ENCODE measurements at places on chromosomes 4 and X.

DNA sequence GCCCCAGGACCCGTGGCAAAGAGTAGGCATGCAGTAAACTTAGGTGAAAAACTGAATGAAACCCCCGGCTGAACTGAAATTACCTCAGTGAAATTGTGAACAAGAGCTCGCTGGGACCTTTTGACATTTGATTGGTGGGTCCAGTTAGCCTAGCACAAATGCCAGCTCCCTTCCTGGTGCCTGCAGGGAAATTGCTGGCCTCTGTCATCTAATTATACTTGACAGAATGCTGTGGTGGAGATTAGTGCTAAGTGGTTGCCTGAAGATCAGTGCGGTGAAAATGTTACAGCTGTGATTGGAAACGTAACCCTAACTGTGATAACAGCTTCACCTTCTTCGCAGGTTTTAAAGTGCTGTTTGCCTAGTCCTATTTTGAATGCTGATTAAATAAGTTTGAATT is 43.0 kb downstream of the ADD1 start:
- no peak for DNase-seq

- DNase-seq: no peak
Observed at GRCh38 chr4:20432088-20432487, 180.4 kb downstream of the SLIT2 start.

GRCh38 chrX:132266583-132267355 is 47.5 kb upstream of the RAP2C start:
- no peak for DNase-seq

- peak; percentile 51 for DNase-seq
Observed at GRCh38 chrX:34300871-34301270, 168.8 kb upstream of the FAM47A start.

- DNase-seq: peak; percentile 25
Observed at GRCh38 chrX:40099055-40099958, 1.5 kb upstream of the BCOR start.

- DNase-seq: no peak
Observed at GRCh38 chr4:153488006-153488891, 22.1 kb downstream of the TMEM131L start.

DNA sequence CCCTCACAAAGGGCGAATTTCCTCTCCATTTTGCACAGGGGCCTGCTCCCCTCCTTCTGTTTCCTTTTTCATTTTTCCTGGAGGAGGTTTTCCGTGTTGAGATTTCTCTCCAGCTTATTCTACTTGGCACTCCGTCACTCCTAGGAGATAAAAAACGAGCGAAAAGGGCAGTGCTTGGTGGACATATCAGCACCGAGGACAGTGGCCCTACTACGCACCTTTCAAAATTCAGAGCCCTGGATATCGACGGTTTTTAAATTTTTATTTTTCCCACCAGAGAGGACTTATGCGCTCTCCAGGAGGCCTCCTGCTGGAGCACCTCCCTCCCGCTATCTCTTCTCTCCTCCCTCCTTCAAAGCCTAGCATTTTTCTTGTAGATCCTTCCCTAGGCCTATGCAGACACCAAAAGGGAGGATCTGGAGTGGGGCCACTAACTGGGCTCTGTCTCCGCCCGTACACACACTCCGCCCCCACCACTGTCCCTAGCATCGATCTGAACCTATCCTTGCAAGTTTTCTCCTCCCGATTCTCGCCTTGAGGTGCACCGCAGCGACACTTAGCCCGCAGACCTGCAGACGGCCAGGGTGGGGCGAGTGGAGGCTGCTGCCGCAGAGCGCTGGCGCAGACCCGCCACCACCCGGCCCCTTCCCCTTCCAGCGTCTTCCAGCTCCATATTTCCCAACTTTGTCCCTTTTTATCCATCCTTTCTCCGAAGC is 8.5 kb upstream of the TCEAL9 start:
- DNase-seq: no peak

GRCh38 chr4:528296-528695 is 29.3 kb downstream of the PIGG start:
- no peak for DNase-seq

- no peak for DNase-seq
Observed at GRCh38 chr4:165060938-165061337, 7.3 kb downstream of the TRIM75 start.

DNA sequence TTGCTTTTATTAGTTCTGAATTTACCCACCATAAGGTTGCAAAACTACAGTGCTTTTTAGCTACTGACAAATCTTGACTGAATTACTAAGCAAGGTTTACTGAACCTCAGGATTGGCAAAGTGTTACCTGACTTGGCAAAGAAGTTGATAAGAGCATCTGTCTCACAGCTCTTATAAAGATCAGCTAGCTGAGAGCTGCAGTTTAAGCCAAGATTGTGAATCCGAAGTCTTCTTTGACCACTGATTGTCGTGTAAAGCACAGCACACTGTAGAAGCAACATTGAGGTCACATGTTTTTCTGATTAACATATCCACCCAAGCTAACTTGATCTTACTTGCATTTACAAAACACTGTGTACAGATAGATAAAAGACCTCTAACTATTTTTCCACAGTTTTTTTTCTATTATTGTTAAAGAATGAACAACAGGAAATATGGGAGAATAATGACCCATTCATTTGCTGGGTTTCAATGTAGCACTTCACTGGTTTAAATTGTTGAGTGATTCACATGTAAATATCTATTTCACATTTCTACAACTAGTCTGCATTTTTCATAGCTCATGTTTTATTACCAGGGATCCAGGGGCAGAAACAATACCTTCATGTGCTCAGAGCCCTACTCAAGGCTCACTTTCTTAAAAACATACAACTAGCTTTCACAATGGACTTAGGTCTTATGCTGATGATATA is 54.0 kb downstream of the METTL14 start:
- no peak for DNase-seq

Data from NCI-H748 treated with DMSO at 0.1 percent for 48 hours (cell line).